ENCODE measurements at places on chromosomes 1 and 21.

DNA sequence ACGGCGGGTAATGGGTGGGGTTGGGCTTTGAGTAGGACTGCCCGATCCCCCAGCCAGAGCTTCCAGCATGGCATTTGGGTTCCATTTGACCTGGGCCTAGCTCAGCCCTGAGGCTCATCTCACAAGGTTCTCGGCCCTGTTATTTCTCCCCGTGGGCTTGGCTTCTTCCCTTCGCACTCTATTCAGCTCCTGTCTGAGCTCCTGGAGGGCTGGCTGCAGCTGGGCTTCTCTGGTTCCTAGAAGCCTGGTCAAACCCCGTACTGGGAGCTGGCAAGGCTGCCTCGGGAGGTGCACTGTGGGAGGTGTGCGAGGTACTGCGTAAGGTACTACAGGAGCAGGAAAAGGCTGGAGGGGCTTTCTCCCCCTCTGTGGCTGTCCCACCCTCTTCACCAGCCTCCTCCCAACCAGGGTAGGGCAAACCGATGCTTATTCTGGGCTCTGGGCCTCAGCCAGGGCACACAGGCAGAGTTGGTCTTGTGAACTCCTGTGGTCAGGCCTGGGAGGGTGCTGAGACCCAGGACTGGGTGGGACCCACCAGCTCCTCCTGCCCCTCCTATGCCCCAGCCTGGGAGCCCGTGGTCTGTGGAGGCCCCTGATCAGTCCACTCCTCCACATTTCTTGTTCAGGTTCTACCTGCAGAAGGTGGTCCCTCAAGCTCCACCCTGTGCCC lies 814 bp downstream of the A3GALT2 start:
- no peak for DNase-seq

- no peak for DNase-seq
Measured at GRCh38 chr1:232991238-232991637, 40.8 kb downstream of the NTPCR start.

GRCh38 chr1:205237526-205238484 lies 10.1 kb downstream of the TMCC2 start:
- DNase-seq: no peak

DNA sequence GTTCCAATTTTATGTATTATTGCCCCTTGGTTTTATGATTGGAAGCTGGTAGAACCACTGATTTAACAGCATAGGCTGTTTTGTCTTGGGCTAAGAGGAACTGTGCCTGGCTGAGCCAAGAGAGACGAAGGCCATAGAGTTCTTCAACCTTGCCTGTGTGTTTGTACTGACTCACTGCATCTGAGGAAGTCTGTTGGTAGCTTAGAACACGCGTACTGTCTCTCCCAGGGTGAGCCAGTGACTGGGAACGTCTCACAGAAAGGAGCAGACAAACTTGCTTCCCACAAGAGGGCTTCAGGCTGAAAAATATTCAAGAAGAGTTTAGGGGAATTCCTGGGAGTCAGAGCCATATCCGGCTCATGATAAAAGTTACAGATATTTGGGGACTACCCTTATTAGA lies 14.9 kb downstream of the TMEM51 start:
- DNase-seq: peak; percentile 97
